ENCODE measurements at places on chromosomes 7 and 10.

DNA sequence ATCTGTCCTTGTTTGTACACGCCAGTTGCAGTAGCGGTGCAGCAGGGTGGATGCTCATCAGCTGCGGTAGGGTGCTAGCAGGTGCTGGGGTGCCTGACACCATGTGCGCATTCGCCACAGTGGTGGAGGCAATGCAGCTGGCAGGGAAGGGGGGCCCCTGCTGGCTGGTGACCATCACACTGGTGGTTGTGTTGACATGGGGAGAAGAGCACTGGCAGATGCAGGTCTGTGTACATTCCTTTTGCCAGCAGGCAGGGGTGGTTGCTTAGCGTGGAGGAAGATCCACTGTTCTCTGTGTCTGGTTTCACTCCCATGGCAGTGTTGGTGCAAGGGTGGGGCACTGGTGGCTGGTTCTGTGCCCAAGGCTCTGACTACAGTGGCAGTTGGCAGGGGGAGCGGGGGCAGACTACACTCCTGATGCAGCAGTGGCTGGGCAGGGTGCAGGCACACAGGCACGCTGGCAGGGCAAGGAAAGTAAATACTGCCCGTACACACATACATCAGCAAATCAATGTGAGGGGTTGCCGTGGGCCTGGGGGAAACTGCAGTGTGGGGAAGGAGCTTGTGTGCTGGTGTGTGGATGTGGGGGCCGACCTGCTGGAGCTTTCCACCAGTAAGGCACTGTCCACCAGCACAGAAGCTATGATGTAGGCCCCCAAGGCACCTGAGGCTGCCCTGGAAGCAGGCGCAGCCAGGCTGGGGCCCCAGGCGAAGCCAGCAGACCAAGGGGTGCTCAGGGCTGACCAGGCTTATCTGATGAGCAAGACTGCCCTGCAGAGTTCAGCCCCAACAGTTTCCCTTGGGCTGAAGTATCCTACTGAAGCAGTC, 87.2 kb upstream of the UNC5B start:
- DNase-seq, result no peak

- DNase-seq, result no peak
Observed at GRCh38 chr7:109757713-109758112, 1188.0 kb downstream of the DNAJB9 start.

DNA sequence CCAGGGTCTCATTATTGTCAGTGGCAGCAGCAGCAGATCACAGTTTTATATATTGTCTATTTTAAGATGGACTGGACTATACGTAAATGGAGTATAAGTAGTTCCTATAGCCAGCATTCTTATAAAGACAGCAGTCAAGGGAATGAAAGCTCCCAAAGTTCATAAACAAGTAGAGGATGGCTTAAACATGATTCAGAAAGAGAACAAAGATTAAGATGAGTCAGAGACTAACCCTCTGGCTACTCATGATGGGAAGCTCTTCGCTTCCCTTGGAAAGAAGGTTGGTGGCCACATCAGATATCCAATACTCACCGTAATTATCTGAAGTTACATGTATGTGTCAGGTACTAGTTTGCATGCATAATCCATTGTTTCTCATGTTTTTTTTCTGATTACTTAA, 277.0 kb downstream of the INHBA start:
- DNase-seq, result peak; percentile 68

DNA sequence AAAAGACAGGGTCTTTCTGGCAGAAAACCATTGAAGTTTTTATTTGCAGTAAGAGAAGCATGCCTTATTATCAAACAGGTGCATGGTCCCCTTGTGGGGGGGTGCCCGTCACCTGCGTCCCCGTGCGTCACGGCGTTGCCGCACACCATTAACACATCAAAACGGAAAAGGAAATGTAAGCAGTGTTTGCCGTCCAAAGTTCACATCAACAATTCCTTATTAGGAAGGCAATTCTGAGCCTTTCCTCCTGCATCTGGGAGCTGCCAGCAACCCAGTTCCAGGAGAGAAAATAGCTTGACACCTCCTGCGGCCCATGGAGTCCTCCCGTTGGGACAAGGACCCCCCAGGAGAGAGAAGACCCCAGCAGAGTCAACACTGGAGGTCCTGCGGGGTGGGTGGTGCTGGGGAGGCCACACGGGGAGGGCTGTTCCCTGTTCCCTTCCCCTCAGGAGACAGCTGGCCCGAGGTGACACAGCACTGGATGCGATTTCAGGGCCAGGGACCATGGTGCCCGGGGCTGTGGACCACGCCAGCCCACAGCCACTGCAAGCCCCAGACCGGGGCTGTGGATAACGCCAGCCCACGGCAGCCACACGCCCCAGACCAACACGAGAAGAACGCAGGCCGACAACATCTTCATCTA, 39.5 kb downstream of the DIP2C start:
- peak; percentile 45 for DNase-seq

GRCh38 chr7:15279640-15280039, 282.2 kb downstream of the AGMO start:
- DNase-seq, result peak; percentile 4

DNA sequence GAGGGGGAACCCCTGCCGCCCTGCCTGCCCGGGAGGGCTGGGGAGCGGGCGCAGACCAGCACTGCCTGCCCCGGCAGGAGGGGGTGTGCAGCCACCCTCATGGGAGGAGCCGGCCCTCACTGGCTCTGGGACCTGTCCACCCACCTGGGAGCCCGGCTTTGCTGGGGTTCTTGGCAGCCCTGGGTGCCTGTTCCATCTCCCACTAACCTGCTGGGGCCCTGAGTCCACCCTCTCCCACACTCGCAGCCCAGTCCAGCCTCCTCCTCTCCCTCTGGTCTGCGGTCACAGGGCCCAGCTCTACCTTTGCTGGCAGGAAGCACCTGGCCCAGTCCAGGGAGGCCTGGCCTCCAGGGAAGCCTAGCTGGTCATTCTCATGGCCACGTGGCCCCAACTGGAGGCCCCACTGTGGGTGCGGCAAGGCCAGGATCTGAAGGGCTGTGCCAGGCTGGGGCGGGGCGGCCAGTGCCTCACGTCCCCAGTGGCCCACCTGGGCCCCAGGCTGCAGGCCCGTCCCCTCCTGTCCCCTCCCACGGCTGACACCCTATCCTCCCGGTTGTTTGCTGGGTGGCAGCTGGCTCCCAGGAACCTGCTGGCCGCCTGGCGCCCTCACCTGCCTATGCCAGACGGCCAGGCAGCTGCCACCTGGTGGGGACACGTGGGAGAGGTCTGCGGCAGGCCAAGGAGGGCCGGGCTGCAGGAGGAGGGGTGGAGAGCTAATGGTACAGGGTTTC, at the start of gene TMEM184A:
TMEM184A (minus strand) TSS at position 393 of the 731 bp plus-strand sequence. CDS start 721 bp downstream, outside the sequence.
- peak; percentile 6 for DNase-seq

GRCh38 chr7:143499246-143499645, 21.6 kb downstream of the TAS2R41 start:
- DNase-seq, result peak; percentile 70

All from mesenchymal stem cell (in vitro differentiated cells and primary cell).